ENCODE measurements at places on chromosomes 5 and 9. TPM values are rescaled to one million over a fixed set of nuclear protein-coding genes. Genes with fewer than 3 reads are reported as not detected.

GRCh38 chr5:136249678-136250266 is 56.8 kb upstream of the SMIM32 start:
- peak; percentile 51 for DNase-seq

GRCh38 chr5:88269222-88269771 is 652 bp upstream of the TMEM161B start:
- DNase-seq: no peak

- DNase-seq: no peak
These were observed 156.2 kb upstream of the S1PR3 start for GRCh38 chr9:88835038-88835466.

DNA sequence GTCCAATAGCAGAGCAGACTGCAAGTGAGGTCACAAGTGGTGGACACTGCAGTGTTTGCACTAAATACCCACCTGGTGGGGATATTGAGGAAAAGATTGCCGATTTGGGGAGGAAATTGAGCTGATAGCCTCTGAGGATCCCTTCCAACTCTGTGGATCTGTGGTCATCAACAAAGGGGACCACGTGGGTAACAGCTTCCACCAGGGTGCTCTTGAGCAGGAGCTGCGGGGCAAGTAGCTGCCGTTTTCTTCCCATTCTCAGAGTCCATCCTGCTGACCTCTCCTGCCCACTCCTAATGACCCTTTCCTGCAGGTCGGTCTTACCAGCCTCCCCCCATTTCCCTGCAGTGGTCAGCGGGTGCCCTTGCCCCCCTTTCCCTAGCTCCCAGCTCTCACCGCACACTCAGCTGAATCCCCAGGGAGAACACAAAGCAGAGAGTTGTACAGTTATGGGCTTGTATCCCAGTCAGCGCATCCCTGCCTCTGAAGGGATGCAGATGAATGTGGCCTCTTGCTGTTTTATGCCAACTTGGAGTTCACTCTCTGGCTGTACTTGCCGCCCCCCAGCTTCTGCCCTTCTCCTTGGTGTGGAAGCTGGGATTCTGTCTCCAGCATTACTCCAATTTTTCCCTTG is 18.0 kb downstream of the DAPK1 start:
- no peak for DNase-seq

DNA sequence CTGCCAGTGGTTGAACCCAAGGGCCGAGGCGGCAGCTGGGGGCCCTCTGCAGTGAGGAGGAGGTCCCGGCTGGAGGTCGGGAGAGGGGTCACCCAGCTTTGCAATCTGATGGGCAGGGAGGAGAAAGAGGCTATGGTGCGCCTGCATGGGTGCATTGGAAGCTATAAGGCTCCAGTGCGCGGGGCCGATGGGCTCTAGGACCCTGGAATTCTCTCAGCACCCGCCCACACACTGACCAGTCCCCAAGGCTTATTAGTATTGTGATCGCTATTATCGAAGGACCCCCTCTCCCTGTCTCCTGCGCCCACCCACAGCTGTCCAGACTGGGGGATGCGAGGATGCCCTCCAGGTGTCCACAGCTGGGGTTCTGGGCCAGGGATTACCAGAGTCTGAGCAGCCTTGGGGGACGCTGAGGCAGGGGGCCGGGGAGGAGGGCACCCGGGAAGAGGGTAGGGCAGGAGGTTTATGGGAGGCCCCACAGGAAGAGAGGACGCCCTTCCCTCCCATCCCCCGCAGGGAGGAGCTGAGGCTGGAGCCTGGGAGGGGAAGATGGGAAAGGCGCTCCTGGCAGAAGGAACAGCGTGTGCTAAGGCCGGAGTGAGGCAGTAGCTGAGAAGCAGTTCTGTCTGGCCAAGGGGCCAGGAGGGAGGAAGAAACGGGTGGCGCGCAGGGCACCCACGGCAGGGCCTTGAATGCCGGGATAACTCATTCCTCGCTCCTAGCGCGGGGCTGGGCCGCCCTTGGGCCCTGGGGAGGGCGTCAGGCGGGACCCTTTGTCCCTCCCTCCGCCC is 24.2 kb downstream of the C9orf50 start:
- DNase-seq: peak; percentile 84

- DNase-seq: peak; percentile 20
These were observed 232.8 kb upstream of the ZNF608 start for GRCh38 chr5:124979251-124979650.

DNA sequence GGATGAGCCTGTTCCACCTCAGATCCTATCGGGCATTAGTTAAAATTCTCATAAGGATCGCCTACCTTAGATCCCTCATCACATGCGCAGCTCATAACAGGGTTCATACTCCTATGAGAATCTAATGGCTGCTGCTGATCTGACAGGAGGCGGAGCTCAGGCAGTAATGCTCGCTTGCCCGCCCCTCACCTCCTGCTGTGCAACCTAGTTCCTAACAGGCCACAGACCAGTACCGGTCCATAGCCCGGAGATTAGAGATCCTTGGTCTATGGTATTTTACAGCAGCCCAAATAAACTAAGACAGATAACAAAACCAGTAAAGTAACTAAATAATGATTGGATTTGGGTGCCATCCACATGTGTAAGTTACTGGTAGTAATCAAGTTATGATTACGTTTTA is 17.5 kb downstream of the GOLPH3 start:
- DNase-seq: no peak

- DNase-seq: no peak
These were observed 101.7 kb upstream of the SARDH start for GRCh38 chr9:133839822-133840329.

DNA sequence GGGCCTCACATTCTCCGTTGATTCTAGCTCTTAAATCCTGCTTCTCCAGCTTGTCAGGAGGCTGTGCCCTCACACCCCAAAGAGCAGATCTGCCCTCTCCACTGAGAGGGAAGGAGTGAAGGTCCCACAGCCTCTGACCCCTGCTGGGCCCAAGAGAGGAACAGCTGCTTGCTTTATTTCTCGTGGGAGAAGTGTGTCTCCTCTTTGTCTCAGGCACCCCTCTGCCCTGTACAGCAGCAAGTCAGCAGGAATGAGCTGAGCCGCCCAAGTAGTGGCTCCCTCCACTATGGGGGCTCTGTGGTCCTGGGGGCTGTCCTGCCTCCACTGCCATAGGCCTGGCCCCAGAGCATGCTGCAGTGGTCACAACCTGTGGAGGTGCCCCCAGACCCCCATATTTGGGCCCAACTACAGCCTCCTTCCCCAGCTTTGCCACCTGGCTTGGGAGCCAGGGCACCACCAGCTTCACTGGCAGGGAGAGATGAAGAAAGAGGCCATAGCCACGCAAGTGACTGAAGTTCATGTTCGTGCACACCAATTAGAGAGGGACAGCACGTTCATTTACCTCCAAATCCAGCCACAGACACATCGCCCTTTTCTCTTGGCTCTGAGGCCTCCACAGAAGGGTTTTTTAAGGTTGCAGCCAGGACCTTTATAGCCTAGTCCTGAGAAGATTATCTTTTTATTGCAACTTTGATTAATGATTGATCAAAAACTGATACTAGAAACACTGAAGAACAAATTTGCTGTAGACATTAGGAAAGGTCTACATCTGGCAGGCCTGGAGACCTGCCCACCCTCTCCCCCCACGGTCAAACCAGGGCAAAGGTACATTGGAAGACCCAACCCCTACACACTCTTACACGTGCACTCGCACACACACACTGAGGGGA is 27.5 kb downstream of the IRF1 start:
- DNase-seq: no peak

DNA sequence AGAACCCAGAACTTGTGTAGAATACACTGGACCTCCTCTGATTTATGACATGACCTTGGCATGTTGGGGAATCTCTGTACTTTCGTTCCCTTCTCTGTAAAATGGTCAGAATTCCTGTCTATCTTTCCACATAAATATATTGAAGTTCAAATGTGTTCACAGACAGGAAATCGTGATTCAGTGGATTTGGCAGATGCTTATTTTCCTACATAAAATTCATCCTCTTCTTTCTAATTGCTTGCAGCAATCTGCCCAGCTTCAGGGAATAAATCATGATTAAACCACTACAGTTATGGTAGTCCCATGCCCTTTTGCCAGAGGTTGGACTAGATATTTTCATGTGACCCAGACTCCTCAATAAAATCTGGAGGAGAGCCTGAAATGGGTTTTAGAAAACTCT is 52.1 kb upstream of the ARL15 start:
- no peak for DNase-seq

DNA sequence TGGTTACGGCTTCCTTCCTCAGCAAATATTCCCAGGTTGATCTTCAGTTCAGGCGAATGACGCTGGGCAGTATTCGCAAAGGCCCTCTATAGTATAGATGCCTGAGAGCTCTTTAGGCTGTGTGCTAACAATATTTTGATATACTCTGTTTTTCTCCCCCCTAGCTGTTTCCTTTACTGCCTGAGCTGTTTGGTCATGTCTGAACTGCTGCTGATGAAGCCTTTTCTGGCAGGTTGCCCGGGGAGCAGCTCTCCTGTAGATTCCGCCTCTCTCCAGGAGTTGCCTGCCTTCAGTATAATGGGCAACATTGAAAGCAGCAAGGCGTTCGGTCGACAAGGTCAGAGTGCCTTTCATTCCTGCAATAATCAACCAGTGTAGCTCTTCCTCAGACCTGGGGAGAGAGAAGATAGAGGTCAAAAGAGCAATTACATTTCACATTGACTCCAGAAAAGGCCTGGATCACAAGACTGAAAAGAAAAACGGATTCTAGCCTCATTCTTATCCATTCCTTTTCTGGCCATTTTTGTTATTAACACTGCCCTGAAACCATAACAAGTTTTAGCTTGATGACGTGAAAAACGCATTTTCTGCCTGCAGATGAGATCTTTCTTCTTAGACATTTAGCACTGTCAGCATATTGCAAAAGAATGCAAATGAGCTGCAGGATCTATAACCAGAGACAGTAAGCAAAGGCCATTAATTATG is 60.1 kb upstream of the ZNF608 start:
- DNase-seq: peak; percentile 77

- no peak for DNase-seq
These were observed 343.6 kb downstream of the CSNK1G3 start for GRCh38 chr5:123855609-123856008.

DNA sequence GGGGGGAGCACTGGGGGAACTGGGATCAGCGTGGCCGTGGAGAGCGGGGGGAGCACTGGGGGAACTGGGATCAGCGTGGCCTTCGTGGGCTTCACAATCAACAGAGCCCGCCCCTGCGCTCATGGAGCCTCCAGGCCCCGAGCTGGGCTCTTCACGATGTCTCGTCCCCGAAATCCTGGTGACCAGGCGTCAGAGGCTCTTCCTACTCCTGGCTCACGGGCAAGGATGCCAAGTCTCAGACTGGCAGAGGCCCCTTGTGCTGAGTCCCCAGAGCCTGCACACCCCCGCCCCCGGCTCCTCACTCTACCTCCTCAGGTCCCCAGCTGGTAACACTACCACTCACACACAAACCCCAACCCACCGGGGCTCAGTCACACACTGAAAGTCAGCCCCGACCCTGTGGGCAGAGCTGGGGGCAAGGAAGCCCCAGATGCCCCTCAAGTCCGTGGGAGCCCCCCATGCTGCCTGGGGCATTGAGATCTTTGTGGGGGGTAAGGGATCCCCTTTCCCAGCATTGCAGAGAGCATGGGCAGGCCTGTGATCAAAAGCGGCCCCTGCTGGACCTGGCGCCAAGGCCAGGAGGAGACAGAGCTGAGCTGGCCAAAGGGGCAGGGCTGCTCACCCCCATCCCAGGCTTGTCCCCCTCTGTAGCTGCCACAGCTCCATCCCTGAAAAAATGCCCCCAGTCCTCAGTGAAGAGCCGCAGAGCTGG is 26.7 kb downstream of the LHX3 start:
- DNase-seq: no peak

- no peak for DNase-seq
These were observed 1.1 kb upstream of the ADAMTS2 start for GRCh38 chr5:179346401-179346800.

DNA sequence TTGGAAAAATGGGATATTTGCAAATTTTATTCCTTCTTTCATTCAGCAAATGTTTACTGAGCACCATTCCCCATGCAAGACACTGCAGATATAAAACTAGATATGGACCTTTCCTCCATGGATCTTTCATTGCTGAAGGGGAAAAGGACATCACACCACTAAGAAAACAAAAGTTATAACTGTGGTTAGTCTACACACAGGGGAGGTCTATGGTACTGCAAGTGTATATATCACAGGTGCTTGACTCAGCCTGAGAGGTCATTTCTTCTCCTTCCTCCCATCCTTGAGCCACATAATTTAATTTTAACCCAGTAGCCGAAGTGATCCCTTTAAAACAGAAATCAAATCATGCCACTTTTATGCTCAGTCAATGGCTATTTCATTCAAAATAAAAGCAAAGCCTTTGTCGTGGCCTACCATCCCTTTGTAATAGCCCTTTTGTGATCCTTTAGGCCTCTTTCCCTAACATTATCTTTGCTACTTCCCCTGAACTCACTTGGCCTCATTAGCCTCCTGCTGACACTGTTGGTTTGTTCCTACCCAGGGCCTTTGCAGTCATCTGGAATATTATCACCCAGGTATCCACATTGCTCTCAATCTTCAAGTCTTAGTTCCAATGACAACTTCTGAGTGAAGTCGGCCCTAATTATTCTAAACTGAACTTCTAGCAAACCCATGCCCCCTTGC is 213.2 kb downstream of the GABRB2 start:
- no peak for DNase-seq

DNA sequence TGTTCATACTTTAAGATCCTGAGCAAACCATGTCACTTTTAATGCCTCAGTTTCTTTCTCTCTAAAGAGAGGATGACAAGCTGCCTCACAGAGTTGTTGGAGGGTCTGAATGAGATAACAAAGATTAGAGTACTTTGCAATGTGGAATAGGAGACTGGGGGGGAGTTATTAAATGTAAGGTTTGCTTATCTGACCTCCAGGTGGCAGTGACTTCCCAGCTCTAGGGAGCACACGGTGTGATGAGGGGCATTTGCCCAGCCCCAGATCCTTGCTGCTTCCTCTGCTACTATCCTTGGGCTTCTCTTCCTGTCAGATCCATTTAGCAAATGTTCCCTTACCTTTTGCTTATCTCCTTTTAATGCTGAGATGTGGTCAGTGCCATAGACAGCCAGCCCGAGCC is 30.7 kb downstream of the ENHO start:
- no peak for DNase-seq

GRCh38 chr5:157085930-157086329 is 22.9 kb downstream of the HAVCR2 start:
- DNase-seq: no peak

- DNase-seq: no peak
These were observed 21.5 kb upstream of the MAN2A1 start for GRCh38 chr5:109668237-109668636.

GRCh38 chr9:1404940-1405339 is 354.8 kb downstream of the DMRT2 start:
- DNase-seq: no peak

GRCh38 chr9:90818279-90818678 is 16.7 kb downstream of the SYK start:
- DNase-seq: no peak

Gene LCN1
- polyA plus RNA-seq: not detected

Gene TMEFF1
- 1.7 TPM for polyA plus RNA-seq

Gene CLIC3
- polyA plus RNA-seq: 56.6 TPM

Gene EDIL3
- 24.6 TPM for polyA plus RNA-seq

Gene OBP2B
- polyA plus RNA-seq: not detected

Gene CD72
- 3.4 TPM for polyA plus RNA-seq

Gene OTULINL
- polyA plus RNA-seq: 8.0 TPM

Gene TRIM32
- polyA plus RNA-seq: 18.8 TPM

Gene GOLM1
- polyA plus RNA-seq: 115 TPM

Gene PAEP
- not detected for polyA plus RNA-seq

Gene PCDHB12
- polyA plus RNA-seq: 5.4 TPM

Gene PCDHA9
- polyA plus RNA-seq: 0.06 TPM

Measured in right lung (tissue), 10 donors.